ENCODE measurements at places on chromosomes 13 and 19.

GRCh38 chr19:15448778-15449619 lies 757 bp downstream of the WIZ start:
- no peak for DNase-seq

DNA sequence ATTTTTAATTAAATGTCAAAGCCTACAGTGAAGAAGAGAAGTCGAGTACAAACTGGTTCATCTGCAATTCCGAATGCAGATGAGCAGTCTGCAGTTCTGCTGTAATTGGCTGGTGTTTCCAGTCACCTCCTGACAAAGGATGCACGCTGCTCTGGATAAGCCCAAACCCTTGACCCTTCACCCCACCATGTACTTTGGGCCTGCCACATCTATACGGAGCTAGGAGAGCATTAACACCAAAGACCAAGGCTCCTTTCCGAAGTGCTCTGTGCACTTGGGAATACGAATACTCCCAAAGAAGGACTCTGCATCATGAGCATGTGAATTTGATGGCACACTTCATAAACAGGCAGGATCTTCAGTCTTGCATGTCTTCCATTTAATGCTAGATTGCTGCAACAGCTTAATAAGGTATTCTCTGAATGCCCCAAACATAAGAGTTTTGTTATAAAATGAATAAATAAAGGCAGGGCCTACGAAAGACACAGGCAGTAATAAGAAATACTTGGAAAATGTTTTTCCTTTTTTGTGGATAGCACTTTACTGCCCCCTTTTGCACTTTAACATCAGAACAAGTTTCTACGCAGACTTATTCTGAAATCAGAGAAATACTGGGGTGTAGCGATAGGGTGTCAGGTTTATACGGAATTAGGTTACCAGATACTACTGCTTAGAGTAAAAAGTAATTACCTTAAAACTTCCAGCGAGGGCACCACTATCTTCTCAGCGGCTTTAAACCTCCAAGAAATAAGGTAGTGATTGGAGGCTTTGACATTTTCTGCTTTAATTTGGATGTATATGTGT lies 15.0 kb downstream of the EFNB2 start:
- DNase-seq: no peak

- no peak for DNase-seq
These were observed 319.4 kb upstream of the HTR2A start for GRCh38 chr13:47216176-47216822.

DNA sequence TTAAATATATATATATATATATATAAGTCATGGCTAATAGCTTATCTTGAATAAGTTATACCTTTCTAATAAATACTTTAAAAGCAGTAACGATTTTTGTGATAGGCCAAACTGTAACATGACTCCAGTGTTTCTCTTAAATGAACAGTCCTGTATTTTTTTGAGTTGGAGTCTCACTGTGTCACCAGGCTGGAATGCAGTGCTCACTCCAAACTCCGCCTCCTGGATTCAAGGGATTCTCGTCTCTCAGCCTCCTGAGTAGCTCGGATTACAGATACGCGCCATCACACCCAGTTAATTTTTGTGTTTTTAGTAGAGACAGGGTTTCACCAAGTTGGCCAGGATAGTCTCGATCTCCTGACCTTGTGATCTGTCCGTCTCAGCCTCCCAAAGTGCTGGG lies 814.2 kb upstream of the SLITRK5 start:
- peak; percentile 26 for DNase-seq

DNA sequence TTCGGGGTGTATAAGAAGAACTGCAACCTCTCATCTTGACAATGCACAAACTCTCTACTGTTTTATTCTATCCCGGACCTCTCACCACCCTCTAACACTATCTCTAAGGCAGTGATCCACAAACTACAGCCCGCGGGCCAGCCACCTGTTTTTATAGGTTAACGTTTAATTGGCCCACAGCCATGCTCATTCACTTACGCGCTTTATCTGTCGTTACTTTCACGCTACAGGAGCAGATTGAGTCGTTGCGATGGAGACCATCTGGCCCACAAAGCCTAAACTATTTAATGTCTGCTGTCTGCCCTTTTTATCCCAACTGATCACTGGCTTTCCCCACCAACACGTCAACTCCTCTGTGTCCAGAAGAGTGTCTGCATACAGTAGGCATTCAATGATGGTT lies 158.9 kb downstream of the CACNA1A start:
- no peak for DNase-seq

DNA sequence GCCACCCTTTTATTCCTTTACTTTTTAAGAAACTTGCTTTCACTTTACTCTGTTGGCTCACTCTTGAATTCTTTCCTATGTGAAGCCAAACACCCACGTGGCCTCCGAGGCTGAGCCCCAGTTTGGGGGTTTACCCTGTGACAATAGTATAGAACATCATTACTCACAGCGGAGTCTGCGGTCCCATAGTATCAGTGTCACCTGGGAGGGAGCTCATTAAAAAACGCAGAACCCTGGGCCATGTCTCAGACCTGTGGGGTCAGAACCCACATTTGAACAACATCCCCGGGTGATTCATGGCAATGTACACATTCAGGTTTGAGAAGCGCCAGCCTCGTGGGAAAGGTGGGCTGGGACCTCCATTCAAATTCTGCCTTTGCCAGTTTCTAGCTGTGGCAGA lies 36.0 kb upstream of the UBL3 start:
- DNase-seq: no peak

DNA sequence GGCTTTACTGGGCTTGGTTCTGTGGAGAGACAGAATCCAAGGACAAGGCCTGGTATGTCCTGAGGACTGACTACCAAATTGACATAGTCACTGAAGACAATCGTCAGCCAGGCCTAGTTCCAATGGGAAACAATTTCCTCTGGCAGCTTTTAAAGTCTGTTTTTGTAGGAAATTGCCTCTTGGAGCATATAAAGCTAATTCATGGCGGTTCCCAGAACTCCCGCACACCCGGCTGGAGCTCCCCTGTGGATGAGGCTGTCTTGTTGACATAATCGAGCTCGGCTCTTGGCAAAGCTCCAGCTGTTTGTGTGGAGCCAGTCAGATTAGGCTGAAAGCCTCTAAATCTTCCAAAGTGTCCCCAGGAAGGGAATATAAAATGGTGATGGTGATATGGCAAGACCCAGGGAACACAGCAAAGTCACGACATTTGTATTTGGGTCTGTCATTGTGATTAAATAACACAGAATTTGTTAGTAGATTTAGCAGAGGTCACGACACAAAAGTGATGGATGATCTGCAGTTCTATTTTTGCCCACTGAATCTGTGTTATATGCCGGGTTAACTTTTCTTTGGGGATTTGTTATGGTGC lies 395.0 kb downstream of the PCDH9 start:
- DNase-seq: peak; percentile 40

DNA sequence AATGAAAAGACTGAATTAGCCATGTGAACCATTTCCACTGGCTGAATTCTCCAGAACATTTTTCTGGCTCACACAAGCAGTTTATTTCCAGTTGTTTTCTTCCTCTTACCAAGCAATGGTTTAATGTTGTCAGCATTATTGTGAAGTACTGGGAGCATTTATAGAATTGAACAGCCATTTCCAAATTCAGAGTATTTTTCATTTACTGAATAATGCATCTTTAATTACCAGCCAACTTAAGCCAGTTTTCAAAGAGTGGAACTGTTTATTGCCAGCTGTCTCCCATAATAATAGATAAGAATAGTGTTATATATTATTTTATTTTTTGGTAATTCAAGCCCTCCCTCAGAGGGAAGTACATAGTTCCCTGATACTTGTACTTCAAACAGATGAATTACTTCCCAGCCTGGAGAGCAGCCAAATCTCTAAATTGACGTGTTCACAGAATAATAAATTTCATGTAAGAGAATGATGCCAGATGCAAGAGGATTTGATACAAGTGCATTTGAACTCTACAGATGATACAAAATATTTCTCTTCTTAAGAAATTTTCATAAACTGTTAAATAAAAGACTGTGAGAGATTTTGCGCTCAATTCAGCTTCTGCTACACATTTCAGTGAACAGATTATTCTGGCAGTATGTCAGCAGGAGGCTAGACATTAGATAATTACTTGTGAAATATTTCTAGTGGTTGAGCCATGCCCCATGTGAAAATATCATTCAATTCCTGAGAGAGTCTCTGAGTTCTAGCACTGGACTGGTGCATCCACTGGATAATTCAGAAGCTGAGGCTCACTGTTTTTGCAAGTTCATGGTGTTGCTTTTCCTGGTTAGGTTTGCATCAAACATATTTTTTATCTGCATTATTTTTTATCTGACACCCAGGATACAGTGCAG lies 315.9 kb downstream of the SLC7A1 start:
- no peak for DNase-seq

- DNase-seq: no peak
These were observed 26.4 kb downstream of the B3GLCT start for GRCh38 chr13:31225998-31226675.

GRCh38 chr13:40060296-40061007 lies 405.0 kb downstream of the COG6 start:
- DNase-seq: peak; percentile 63

- DNase-seq: no peak
These were observed 57.7 kb upstream of the LDLR start for GRCh38 chr19:11031421-11032070.

DNA sequence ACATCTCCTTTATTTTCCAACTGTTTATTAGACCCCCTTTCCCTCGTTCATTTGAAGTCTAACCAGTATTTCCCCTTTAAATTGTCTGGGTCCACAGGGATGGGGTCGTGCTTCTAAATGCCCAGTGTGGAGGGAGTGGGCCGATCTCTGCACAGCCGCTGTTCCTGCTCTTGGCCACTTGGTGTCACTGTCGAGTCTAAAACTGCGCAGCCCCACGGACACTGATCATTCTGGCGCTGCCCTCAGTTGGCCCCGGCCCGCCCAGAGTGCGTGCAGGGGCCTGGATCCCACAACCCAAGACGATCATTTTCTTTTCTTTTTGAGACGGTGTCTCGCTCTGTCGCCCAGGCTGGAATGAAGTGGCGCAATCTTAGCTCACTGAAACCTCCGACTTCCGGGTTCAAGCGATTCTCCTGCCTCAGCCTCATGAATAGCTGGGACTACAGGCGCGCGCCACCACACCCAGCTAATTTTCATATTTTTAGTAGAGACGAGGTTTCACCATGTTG lies 12.0 kb downstream of the WDR88 start:
- no peak for DNase-seq

GRCh38 chr19:8320564-8321066 lies 560 bp downstream of the NDUFA7 start:
- no peak for DNase-seq

- DNase-seq: no peak
These were observed 22.2 kb downstream of the SPATA13 start for GRCh38 chr13:24182703-24183081.

DNA sequence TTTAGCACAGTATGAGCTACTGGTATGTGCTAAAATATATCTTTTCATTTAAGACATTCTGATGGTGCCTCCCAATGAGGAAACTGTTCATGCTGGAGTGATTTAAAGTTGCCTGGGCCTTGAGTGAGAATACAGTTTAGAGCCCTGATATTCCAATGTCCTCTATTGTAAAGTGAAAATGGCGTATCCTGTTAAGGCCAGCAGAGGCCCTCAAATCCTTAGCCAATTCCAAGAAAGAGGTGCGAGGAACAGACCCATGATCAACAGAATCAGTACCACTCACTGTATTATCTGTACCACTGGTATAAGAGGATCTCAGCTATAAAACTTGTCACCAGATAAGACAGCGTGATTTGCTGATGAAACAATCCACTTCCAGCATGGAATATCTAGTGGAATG lies 273.1 kb upstream of the SLITRK5 start:
- no peak for DNase-seq

- DNase-seq: peak; percentile 41
These were observed 26.8 kb upstream of the MTIF3 start for GRCh38 chr13:27476943-27477703.

- no peak for DNase-seq
These were observed 4.5 kb downstream of the ZNF507 start for GRCh38 chr19:32349724-32350470.

DNA sequence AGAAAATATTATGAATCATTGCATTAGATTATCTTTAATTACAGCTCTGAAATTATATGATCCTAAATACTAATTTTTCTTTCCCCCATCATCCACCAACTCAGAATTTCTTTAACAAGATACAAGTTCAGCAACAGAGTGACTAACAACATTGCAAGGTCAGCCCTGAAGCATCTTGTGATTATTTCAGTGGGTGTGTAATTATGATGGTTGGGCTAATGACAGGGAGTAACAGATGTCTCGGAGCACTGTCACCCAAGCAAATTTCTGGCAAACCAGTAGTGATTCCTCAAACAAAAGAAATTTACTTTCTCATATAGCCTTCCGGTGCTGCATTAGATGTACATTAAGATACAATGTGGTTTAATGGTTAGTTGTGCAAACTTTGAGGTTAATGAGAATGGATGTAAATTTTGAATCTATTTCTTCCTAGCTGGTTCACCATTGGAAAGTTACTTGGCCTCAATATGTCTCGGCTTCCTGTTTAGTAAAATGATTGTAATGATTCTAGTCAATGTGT lies 238.9 kb downstream of the ITGBL1 start:
- no peak for DNase-seq

DNA sequence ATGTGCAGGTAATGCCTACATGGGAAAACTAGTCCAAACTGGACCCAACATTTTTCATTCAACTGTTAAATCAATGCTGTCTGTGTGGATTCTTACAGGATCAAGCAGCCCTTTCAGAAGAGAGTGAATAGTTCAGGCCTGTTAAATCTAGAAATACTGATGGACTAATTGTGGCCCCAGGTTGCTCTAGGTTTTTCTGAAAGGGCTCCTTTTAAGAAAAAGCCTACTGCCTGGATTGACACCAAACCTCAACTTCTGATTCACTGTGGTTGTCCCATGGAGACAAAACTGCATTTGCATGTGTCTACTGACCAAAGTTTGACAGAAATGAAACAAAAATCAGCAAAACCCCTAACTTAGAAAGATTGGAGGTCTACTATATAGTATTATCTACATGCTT lies 437.0 kb downstream of the KLF12 start:
- no peak for DNase-seq

GRCh38 chr19:50549059-50549926 lies 18.9 kb downstream of the LRRC4B start:
- DNase-seq: no peak

DNA sequence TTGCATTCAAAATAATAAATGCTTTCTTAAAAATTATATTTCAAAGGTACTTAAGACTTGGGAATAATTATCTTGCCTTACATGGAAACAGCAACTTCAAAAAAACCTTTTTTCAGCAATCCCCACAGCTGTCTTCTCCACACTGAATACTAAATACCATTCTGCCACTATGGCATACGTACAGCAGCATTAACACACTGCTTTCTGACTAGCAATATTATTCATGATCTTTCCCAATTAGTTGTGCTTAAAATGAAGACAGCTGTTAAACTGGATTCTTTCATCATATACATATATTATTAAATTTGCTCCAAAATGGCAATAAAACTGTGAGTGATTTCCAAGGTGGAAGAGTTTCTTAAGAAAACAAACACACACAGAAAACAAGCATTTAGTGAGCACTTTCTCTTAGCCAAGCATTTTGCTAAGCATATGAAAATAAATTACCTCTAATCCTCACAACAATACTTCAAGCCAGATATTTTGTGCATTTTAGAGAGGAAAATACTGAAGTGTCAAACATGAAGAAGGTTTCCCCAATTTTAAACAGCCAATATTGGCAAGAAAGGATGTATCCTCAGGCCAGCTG lies 609.5 kb downstream of the SLITRK1 start:
- DNase-seq: no peak
